ENCODE measurements at places on chromosomes 4 and X. TPM values are rescaled to one million over a fixed set of nuclear protein-coding genes. Genes with fewer than 3 reads are reported as not detected.

DNA sequence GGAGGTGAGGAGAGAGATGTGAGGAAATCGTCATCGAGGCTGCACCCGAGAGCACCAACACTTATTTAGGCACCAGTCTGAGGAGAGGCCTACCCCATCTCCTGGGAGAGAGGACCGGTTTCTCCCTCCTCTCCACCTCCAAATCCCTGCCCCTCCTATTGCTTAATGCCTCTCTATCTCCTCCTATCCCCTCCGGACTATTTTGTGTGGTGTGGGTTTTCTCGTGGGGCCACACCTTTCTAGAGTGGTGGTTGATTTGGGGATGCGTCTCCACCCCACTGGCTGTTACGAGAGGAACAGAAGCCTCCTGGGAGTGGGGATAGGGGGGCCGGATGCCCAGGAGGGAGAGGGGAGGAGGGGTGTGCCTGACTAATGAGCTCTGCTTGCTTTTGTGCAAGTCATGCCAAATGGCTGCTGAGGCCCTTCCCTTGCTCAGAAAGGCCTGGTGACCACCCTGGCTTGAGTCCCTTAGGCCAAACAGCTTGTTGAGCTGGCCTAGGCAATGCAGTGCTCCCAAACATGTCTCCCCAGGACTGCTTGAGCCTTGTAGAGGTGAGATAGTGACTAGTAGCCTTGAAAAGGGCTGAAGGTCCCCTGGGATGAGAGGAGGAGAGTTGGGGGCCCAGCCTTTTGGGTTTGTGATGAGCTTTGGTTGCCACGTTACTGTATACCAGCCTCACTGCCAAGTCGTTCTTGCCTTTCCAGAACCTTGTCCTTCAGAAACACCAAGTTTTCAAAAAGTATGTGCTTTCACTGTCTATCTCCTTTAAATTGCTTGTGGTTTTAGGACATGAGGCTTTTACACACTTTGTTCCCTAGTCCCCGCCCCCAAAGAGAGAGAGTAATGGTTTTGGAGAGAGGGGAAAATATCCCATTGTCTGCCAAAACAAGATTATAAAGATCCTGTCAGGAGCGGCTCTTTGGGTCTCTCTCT, 1.2 kb downstream of the MSN start:
- peak; percentile 83 for DNase-seq

DNA sequence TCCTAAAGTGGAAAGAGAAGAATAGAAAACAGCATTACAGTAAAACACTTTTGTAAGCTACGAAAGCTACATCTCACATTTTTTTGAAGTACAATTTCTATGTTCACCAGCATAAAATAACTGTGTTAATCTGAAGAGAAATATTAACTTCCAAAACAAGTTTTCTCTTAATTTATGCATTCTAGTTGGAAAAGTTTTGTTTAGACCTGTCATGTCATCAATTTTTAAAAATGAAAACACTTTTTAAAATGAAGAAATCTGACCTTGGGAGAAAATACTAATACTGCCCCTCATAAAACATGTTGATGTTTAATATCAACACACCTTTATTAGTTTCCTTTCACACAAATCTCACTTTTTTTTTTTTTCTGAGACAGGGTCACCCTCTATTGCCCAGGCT, 45.2 kb downstream of the CCDC158 start:
- DNase-seq: no peak

- DNase-seq: no peak
These were observed 275.9 kb downstream of the GPC3 start for GRCh38 chrX:133709501-133709900.

- DNase-seq: no peak
These were observed 87.7 kb upstream of the MAGEA4 start for GRCh38 chrX:151825007-151825406.

ANAPC10 gene
- 44.1 TPM for total RNA-seq
